ENCODE measurements at places on chromosomes 6 and 20.

- H3K27me3 ChIP-seq = no peaks in the 10 kb centered on the region
- H3K27ac ChIP-seq = no peak overlapping the region
Measured at GRCh38 chr6:74610352-74610751, 595.5 kb downstream of the COL12A1 start.

DNA sequence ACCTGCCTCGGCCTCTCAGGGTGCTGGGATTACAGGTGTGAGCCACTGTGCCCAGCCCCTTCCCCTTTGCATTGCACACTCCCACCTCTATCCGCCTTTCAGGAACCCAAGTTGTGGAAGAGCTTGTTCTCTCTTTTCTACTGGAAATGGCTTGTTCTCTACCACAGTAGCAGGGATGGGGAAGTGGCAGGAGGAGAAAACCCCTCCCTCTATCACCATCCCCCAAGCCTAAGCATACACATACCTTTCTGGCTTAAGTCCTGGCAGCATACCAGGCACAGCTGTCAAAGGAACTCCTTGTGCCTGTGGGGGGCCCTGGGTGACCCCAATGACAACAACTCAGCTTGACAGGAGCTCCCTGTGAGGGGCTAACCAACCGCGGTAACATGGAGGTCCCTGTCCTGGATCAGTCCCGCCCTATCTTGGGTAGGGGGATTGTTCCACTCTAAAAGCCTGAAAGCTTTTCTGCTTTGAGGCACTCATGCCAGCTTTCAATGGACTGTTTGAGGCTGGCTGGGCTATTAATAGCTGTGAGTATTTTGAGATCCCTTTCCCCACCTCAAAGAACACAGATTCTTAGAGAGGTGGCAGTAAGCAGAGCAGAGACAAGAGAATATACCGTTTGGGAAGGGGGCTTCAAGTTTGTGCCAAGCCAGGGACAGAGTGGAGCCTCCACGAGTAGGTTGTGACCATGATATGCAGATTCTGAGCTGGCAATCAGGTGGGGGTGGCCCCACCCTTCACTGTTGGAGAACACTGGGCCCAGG lies 2.3 kb downstream of the KLHDC3 start:
- H3K36me3 ChIP-seq = peaks cover 4% of the 10 kb centered on the region
- DNase-seq = no peak
- H3K4me1 ChIP-seq = peaks cover 70% of the 10 kb centered on the region
- H3K27ac ChIP-seq = peak overlapping the region; percentile 76

GRCh38 chr6:46353528-46353927 lies 137.7 kb downstream of the RCAN2 start:
- H3K4me3 ChIP-seq = no peak overlapping the region
- H3K36me3 ChIP-seq = no peaks in the 10 kb centered on the region

- no peak overlapping the region for H3K27ac ChIP-seq
- no peaks in the 10 kb centered on the region for H3K4me1 ChIP-seq
Measured at GRCh38 chr6:70894001-70894400, 62.9 kb downstream of the B3GAT2 start.

- no peaks in the 10 kb centered on the region for H3K27me3 ChIP-seq
- H3K4me3 ChIP-seq = no peak overlapping the region
- no peak overlapping the region for H3K27ac ChIP-seq
- H3K36me3 ChIP-seq = peaks cover 5% of the 10 kb centered on the region
- H3K4me1 ChIP-seq = no peaks in the 10 kb centered on the region
Measured at GRCh38 chr6:45951321-45952167, 64.1 kb downstream of the CLIC5 start.
